ENCODE measurements at places on chromosomes 16 and 17.

DNA sequence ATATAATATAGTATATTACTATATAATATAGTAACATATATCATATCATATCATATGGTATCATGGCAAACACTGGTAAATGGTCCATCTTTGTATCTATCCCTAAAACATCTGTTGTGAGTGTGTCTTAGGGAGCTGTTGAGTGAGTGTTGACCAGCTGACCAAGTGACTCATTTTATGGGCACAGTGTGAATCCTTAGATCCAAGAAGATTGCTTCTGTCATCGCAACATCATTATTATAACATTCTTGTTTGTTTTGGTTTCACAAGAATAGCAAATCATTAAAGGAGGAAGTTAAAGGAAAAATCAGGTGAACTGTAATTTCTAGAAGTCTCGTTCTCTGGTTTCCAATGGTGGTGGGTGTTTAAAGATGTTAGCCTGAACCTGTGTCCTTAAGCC lies 11.7 kb upstream of the MAF start:
- no peak for DNase-seq

GRCh38 chr17:36705874-36706731 lies 104.7 kb downstream of the MRM1 start:
- no peak for DNase-seq

DNA sequence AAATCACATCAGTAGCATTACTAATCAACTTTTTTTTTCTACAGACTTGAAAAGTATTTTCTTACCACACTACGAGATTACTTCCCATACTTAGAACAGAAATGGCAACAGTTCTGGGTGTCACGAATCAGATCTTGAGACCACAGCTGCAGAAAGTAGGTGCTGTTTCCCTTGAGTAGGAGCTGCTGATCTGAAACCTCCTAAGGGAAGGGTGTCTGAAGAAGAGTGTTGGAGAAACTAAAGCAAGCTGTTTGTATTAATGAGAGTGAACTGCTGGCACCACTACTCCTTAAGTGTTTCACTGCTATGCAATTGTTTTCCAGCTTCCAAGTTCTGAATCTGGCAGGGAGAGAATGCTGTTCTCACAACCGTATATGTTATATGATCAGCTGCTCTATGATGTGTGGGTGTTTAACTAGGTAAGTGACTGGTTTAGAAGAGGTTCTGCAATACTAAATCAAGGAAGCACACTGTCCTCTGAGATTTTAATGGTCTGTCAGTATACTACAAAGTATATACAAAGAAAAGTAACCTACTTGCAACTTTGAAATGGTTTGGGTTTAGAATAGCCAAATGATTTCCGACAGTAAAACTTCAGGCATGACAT lies 3.3 kb downstream of the ZNF652 start:
- DNase-seq, result no peak

GRCh38 chr16:3934491-3935181 lies 54.1 kb upstream of the CREBBP start:
- DNase-seq, result no peak

- DNase-seq, result no peak
Measured at GRCh38 chr17:12731839-12732238, 57.5 kb upstream of the ARHGAP44 start.

GRCh38 chr17:52157603-52158449 lies 688 bp downstream of the CA10 start:
- no peak for DNase-seq

GRCh38 chr17:79338152-79338551 lies 263.5 kb downstream of the ENGASE start:
- DNase-seq, result no peak

- no peak for DNase-seq
Measured at GRCh38 chr16:8023326-8023725, 567.0 kb downstream of the TMEM114 start.

Measured in right forelimb (tissue), 1 donor.